MCF 10A (cell line): ENCODE measurements at places on chromosomes 1 and 21.

- no peak for DNase-seq
These were observed 67.9 kb downstream of the EBNA1BP2 start for GRCh38 chr1:43104027-43104763.

GRCh38 chr1:65581119-65581518 lies 160.7 kb downstream of the LEPR start:
- DNase-seq = peak; percentile 6

- no peak for DNase-seq
These were observed 6.2 kb downstream of the ERO1B start for GRCh38 chr1:236275586-236275985.

- peak; percentile 87 for DNase-seq
These were observed 36.5 kb downstream of the FHAD1 start for GRCh38 chr1:15283526-15283925.

DNA sequence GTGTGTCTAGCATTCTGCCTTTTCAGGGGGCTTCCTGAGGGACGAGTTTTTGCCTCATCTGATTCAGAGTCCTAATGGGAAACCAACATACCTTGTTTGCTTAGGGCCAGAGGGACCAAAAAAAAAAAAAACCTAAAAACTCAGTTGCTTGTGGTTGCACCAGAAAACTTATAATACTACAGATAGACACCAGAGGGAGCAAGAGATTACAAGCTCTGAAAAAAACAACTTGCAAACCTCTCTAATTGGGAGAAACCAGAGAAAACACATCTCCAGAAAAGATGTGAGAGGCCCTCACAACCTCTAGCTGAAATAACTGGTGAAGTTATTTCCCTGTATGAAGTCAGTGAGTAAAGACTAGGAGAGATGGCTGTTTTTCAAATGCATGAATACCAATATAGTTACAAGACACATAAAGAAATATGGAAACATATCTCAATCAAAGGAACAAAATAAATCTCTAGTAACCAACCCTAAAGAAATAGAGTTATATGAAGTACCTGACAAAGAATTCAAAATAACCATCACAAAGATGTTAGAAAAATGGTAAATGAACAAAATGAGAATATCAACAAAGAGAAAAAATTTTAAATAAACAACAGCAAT lies 233.7 kb upstream of the NFIA start:
- peak; percentile 38 for DNase-seq

DNA sequence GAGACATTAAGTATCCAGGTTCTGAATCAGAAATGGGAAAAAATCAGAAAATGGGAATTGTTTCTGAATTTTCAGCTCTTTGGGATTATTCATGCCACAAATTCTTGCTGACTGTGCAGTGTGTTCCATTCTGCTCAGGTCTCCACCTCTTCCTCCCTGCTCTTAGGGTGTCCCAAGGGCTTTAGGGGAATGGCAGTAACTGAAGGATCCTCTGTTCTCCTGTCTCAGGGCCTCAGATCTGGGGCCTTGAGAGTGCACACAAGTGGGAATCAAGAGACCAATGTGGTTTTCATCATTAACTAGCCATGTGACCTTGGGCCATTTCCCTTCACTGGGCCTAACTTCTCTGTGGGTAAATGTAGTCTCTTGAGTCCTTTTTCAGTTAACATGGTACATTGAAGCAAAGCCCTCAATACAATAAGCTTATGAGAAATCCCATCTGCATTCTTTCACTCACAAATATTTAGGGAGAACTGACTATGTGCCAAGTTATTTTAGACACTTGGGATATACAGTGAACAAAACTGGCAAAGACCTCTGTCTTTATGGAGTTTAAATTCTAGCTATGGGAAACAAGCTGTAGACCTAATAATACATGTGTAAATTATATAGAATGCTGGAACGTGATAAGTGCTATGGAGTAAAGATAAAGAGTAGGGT lies 75.7 kb upstream of the SPATA6 start:
- DNase-seq = no peak

DNA sequence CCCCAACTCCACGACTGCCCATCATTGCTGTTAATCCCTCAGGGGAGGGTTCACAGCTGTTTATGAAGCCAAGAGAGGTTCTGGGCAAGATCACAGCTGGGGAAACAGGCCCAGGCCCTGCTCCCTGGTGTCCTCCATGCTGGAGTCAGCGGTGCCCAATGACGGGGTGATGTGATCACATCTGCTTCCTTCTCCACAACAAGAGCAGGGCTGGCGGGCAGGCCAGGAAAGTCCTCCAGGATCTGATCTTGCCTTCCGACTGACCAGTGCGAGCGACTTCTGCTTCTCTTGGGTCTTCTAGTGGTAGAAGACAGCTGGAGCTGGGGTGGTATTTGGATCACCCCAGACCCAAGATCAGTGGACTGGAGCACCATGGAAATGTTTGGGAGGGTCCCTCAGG lies 951 bp upstream of the LINGO4 start:
- no peak for DNase-seq

DNA sequence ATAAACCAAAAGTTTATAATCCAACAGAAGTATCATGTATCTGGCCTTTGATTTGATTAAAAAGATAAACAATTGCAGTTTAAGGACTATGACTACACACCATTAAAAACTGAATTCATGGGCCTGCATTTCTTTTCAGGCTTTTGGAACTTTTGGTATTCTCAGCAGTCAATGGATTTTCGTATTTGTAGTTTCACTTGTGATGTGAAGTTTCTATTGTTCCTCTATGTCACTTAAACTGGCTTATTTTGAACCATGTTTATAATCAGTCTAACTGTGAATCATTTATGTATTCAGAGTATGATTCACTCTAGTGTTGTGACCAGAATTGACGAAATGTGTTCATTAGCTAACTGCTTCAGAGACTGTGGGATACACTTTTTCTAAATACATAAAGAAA lies 132.9 kb downstream of the COQ8A start:
- peak; percentile 60 for DNase-seq

DNA sequence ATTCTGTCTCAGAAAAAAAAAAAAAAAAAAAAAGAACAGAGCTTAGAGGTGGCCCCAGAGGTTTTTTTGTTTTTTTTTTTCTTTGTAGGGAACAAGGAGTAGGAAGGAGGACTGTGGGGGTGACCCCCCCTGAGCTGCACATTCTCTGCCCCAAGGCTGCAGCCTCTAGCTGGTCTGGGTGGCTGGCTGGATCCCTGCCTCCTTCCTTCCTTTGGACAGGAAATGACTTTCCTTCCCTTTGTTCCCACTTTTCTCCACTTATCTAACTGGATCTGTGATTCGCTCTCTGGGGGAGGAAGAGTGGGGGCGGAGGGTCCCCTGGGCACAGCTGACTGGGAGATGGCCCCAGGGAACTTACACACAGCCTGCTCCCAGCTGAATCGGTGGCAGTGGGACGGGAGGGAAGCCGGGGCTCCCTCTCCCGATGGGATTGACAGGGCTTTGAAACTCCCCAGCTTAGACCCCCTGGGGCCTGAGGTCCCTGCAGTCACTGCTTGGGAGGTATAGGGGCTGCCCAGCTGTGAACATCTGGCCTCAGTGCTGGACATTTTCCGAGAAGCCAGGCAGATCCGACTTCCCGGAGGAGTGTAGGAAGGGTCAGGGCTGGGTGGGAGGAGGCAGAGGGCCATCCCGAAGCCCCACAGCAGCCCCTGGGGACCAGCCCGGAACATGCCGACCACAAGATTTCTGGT lies 2.1 kb downstream of the FBLIM1 start:
- DNase-seq = peak; percentile 64

DNA sequence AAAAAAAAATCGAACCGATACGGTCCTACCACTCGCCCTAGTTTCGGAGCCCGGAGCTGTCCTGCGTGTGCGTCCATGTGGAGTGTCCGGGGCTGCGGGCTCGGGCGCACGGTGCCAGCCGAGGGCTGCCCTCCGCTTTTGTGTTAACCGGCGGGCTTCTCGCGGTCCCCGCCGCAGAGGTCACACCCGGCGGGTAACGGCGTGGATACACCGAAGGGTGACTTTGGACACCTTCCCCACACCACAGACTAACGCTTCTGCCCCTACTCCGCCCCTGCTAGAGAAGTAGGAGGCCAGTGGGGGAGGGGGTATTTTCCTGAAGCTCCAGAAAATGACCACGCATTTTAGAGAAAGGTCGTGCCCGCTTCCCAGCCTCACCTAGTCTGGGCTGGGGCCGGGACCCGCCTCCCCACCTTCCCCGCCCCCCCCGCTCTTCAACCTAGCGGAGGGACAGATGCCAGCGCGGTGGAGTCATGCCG lies 609 bp upstream of the ATF3 start:
- DNase-seq = no peak

GRCh38 chr1:109530457-109531087 lies 9.1 kb upstream of the GPR61 start:
- no peak for DNase-seq

GRCh38 chr1:201361652-201362504 lies 15.6 kb downstream of the TNNT2 start:
- DNase-seq = peak; percentile 82

- no peak for DNase-seq
These were observed 184.6 kb upstream of the NRIP1 start for GRCh38 chr21:15249285-15249993.

DNA sequence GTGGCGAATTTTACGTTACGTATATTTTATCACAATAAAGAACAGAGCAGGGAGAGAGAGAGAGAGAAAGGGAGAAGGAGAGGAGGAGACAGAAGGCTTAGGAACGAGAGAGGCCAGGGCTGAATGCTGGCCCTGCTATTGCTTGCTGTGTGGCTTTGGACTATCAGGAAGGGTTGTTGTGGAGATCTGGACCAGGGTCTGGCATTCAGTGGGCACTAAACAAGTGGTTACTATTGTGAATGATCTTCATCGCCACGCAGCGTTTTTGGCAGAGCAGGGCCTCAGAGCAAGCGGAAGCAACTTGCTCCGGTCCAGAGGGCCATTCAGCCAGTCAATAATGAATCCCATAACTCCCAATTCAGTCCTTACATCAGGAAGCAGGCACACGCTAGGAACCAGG lies 26.4 kb downstream of the PIK3C2B start:
- no peak for DNase-seq

GRCh38 chr1:89310505-89310904 lies 37.8 kb upstream of the GBP5 start:
- DNase-seq = peak; percentile 11

DNA sequence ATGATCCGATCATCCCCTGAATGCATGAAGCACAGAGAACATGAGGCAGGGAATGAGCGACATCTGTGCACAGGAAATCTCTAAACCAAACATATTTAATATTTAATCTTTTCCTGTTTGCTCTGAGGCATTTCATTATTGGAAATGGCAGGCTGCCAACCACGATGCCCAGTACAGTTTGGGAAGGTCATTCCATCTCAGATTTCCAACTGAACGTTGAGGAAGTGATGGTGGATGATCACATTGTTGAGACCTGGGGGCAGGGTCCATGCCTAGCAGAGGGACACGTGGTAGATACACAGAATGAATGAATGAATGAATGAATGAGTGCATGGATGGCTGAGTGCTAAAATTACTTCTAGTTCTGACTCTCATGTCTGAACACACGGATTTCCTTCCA lies 15.9 kb upstream of the FASLG start:
- DNase-seq = peak; percentile 57

DNA sequence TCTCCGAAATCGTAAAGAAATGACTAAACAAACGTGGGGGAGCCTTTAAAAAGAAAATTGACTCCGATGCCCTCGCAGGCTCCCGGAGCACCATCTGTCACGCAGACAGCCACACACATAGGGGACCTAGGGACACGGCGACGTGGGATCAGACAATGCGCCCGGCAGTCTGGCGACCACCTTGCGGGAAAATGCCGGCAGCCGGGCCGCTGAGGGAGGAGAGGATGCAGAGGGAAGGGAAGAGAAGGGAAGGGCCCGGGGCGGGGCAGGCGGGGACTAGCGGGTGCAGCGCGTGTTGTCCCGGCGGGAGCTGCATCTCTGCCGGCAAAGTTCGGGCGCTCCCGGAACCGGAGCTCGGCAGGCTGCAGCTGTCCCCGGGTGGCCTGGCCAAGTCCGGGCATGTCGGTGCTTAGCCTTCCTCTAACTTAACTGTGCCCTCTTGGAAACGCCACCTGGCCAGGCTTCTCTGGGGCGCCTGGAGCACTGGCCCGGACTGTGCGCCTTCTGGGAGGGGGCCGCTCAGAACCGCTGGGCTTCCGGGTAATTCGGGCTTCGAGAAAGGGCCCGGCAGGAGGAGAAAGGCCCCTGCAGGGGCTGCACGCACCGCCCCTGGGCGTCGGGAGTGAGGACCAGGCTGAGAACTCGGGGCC lies 1.8 kb downstream of the NHLH2 start:
- peak; percentile 54 for DNase-seq

DNA sequence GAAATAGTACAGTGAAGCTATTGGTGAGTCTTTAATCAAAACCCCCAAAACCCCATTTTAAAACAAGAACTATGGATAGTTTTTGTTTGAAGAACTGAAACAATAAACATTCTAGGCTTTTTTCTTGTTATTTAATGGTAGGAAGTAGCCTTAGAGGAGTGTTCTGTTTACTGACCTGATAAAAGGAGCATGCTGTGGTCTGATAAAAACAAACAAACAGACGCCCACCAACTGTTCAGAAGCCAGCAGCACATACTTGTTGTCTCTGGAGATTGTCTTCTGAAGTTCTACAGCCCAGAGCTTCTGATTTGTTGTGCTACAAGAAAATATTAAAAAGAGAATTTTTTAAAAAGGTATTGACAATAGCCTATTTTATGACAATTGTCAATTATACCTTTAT lies 54.1 kb upstream of the CFAP298 start:
- no peak for DNase-seq

GRCh38 chr1:1891349-1892078 lies 627 bp upstream of the GNB1 start:
- peak; percentile 41 for DNase-seq

DNA sequence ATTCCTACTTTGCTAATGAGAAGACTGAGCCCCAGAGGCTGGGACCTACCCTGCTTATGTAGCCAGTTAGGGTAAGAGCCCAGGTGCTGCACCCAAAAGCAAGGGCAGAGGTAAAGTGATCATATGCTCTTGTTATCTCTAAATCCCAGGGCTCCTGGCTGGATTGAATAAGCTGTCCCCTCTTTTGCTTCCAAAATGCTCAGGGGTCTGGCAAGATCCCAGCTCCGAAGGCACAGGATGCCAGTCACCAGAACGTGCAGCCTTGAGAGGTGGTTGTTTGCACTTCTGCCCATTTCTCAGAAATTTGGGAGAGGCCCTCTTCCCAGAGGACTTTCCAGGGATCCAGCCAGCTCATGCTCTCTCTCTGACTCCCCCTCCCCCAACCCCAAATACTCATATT lies 142.4 kb upstream of the TMEM51 start:
- DNase-seq = no peak

DNA sequence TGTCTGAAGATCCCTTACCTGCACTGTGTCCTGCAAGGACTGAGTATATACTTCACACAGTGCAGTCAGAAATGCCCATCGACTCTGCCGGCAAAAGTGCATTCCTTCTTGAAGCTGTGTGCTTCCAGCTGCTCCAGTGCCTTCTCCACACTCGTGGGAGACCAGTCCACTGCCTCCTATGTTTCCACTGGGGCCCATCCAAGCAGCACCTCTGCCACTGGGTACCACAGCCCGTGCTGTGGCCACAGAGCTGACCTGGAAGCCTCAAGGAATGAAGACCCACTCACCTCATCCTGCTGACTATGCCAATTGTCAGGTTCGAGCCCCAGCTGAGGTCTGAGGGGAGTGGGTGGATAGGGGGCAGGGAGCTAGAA lies 108.1 kb downstream of the GDAP2 start:
- no peak for DNase-seq

- DNase-seq = peak; percentile 50
These were observed 39.6 kb downstream of the KCTD3 start for GRCh38 chr1:215606564-215607168.
